ENCODE measurements at places on chromosomes 12 and 14.

DNA sequence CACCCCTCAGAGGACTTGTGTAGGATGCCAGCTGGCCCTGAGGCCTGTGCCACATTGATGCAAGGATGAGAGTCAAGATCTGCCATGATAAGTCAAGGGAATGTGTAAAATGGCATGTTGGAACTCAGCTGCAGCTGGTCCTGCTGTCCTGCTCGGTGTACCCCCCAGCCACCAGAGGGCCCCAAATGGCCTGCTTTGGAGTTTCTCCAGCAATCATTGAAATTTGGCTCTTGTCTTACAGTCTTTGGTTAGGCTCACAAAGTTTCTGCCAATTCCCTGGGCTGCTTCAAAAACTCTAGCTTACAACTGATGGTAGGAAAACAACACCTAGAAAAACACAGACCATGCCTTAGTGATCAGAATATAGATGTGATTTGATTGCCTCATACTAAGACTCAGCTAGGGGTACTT, 76.8 kb downstream of the HSD17B6 start:
- no peak for DNase-seq

DNA sequence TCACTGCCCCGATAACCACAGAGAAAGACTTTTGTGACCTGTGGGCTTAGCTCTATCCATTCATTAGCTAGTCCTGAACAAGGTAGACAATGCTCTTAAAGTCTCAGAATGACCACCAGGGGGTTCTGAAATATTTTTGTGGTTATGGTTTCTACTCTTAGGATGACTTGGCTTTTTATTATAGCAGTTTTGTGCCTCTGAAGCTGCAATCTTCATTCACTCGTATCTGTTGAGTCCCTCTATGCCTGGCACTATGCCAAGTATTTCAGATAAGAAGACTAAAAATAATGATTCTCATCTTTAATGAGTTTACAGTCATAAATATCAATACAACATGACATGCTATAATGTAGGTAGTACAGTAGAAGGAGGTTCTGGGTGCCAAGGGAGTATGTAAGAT, 130.8 kb upstream of the TRHDE start:
- DNase-seq = no peak

DNA sequence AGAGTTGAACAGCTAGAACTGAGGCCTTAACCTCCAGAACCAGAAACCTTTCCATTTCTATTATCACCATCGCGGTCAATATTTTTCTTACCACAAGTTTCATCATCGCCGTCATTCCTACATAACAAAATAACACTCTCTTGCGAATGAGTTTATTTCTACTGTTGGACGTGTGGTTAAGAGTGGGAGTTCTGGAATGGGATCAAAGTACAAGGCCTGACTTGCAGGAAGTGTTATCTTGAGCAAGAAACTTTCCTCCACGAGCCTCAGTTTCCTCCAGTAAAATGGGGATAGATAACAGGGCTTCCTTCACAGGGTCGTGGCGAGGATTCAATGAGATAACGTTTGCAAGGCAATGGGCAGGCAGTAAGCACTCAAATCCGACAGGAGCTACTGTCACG, 652 bp downstream of the SART3 start:
- DNase-seq = no peak

DNA sequence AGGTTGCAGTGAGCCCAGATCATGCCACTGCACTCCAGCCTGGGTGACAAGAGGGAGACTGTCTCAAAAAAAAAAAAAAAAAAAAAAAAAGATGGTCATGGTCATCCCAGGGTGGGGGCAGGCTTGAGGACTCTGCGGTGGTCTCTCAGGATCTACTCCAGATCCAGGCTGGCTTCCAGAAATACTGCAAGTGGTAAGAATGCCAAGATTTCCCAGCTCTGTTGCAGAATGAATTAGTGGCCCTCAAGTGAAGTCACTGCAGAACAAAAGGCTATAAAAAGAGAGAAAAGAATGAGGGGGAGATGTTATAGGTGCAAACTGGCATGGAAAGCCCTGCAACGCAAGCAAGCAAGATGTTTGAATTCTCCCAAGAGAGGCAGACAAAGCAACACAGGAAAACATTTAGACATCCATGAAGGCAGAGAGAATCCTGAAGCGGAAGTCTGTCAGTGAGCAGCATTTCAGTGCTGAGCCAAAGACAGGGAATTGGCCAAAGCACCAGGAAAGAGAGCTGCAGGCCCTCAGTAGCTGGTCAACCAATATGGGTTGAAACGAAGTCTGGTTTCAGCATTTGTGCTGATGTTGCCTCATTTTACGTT, 31.9 kb upstream of the ETFBKMT start:
- DNase-seq = no peak

DNA sequence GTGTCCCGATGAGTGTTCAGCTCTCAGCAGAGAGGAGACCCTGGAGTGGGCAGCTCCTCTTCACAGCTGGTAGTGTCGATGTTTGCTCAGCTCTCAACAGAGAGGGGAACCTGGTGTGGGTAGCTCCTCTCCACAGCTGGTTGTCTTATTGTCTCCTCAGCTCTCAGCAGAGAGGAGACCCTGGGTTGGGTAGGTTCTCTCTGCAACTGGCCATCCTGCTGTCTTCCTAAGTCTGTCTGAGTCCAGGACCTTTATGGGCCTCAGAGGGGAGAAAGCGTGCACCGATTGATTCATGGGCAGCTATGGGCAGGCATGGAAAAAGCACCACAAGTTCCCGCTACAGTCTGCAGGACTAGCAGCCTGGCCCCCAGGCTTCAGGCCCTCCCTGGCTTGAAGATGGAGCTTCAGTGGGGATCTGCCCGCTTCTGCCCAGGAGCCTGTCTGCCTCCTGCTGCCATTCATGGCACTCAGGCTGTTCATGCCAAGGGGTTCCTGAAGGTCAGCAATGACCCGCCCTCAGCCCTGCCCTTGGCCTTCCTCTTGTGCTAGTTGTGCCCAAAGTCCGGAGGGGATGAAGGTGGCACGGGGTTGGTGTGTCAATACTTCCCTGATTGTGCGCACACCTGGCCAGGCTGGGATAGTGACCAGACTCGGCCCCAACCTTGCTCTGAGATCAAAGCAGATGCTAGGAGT, 224.2 kb downstream of the KCNC2 start:
- no peak for DNase-seq

- DNase-seq = no peak
Measured at GRCh38 chr12:120102189-120103043, 14.1 kb downstream of the RAB35 start.

- DNase-seq = no peak
Measured at GRCh38 chr14:52352061-52352491, 38.0 kb downstream of the PTGER2 start.

DNA sequence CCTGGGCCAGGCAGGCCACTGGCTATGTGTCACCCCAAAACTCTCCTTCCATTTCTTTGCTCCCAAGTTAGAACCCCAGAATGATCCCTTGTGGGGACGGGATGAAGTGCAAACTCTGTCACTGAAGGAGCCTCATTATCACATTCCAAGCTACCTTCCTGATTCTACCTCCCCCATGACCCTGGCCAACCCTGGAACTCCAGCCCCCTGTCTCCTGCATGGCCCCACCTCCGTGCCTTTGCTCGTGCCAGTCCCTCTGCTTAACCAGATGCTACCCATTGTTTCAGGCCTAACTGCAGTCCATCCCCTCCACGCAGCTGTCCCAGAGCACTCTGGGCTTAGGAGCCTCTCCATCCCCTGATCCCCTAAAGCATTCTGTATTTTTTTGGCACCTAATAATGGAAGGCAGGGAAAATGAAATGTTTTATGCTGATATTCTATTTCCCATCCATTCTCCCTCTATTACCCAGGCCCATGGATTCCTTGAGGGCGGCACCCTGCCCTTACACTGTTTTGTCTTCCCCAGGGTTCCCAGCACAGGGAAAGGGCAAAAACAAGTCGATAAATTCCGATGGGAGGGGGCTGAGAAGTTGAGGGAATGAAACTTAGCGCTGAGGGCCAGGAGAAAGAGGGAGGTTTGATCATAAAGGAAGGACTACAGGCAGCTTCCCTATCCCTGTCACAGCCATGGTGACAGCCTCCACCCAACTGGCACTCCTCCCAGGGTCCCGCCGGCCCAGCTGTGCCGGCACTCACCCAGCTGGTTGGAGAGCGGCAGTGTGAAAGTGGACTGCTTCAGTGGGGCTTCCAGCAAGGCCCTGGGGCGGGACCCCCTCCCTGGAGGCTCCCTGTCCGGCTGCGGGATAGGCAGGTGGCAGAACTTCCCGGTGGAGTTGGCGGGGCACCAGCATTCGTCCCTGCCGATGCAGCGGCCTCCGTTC, 58.1 kb downstream of the ISCA2 start:
- no peak for DNase-seq

DNA sequence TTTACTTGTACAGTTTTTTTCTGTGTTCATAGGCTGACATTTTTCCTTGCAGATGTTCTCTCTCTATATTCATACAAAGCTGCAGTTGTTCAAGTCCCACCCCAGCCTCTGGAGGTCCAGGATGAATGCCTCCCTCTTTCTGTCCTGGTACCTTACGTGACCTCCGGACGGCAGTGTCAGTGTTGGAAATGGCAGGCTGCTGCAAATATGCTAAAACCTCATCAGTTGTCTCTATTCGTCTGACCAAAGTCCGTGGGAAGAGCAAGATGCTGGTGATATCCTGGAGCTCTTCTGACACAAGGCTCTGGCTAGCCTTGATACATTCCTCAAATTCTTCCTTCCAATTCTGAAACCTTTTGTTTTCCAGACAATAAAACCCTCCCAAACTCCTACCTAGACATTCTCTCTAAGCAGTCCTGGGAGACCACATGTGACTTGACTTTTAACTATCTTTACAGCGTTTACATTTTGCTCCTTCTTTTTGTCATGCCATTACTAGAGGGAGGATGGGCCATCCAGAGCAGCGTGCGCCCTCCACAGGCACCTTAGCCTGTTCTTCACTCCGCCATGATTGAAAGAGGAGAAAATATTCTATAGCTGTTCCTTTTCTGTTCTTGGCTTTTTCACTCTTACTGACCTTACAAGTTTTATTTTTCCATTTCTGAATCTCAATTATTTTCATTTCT, 143.6 kb downstream of the RGS6 start:
- no peak for DNase-seq

DNA sequence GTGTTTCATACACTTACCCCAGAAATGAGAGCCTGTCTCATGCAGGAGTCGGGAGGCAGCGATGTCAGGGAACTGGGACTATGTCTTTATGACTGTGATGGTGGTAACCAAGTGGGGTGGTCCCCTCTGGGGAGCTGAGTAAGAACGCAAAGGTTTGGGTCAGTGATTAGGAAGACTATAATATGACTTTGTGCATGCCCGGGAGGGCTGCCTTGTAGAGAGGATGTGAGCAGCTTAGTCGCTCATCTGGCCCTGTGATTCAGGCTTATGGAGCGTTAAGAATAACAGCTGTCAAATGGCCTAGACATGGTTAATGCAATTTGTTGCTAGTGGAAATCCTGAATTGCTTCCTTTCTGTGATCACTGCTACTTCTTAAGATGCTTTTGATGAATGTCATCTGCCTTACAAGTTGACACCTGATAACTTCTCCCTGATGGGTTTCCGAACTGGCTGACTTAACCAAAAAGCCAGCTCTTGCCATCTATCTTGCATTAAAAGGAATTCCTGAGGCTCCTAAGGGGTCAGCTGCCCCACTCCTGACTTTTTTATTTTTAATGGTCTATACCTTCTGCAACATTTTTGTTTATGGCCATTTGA, 35.4 kb upstream of the AACS start:
- no peak for DNase-seq

GRCh38 chr14:65927931-65928356, 515.4 kb downstream of the FUT8 start:
- DNase-seq = peak; percentile 26

GRCh38 chr12:120719072-120719471, 6.6 kb upstream of the ACADS start:
- DNase-seq = no peak

GRCh38 chr12:19872621-19873540, 433.6 kb downstream of the AEBP2 start:
- no peak for DNase-seq

DNA sequence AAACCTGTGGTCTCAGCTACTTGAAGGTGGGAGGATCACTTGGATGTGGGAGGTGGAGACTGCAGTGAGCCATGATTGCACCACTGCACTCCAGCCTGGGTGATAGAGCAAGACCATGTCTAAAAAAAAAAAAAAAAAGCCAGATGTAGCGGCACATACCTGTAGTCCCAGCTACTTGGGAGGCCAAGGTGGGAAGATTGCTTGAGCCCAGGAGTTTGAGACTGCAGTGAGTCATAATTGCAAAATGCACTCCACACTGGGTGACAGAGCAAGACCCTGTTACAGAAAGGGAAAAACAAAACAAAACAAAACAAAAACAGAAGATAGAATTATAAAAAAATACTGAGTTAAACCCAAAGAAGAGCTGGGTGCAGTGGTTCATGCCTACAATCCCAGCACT, 29.1 kb upstream of the APOF start:
- DNase-seq = no peak

- DNase-seq = no peak
Measured at GRCh38 chr14:102462391-102462790, 47.2 kb downstream of the ANKRD9 start.

- no peak for DNase-seq
Measured at GRCh38 chr12:13149411-13149810, 45.9 kb upstream of the GSG1 start.

- DNase-seq = no peak
Measured at GRCh38 chr12:14836336-14837210, 6.8 kb downstream of the ART4 start.

DNA sequence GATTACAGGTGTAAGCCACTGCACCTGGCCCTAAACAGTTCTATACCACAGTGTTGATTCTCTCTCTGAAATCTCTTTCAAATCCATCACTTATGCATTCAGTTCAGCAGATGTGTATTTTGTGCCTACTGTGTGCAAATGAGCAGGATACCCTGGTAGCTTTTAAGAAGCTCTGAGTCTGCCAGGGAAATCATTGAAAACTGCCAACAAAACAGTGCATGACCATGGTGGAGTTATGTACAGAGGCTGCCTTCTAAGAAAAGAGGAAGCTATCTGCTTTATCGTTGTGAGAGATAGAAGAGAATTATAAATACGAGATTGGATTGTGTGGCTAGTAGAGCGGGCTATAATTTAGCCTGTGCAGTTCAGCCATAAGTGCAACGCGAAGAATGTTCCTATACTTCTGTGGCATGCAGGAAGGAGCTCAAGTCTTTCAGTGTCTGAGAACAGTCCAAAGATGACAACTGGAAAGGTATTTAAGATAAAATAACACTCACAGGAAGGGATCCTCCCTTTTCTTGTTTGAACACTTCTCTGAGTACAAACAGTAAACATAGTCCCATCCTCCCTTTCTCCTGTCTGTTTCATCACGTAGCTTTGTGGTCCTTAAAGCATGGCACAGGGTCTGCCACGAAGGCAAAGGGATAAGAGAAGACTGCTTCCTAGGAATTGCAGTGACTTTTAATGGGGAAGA, 4.3 kb downstream of the DIP2B start:
- no peak for DNase-seq

DNA sequence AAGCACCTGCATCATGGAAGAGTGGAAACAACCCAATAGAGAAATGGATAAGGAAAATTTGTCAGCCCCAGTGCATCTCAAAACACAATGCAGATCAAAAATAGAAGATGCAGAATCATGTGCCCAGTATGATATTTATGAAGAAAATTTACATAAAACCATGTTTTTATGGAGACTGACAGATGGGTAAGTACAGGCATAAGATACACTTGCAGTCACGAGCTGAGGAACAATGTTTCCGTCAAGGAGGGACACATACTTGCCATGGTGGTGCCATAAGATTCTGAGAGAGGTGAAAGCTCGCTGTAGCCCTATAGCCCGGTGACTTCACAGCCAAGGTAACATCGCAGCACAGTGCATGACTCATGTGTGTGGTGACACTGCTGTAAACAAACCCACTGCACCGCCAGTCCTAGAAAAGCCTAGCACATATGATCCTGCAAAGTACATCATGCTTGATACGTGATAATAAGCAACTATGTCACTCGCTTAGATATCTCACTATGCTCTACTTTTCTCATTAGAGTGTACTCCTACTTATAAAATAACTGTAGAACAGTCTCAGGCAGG, 112.6 kb downstream of the RIMBP2 start:
- DNase-seq = no peak
